NCI-H2029 (cell line): ENCODE measurements at places on chromosomes 1 and 21.

DNA sequence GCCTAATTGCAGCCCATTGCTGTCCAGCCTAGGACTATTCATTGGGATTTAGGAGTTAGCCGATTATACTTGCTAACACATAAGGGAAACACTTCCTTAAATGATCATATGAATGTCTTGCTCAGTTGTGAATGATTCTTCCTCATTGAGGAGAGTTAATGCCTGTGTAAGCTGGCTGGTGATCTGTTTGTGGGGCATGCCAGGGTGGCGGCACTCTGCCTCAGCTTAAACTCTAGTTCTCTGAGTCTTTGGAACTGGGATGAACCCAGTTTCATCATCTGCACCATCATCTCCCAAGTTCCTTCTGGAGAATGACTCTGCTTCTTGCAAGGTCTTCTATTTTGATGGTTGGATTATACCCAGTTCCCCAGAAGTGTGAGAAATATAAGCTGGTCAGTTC, 23.9 kb upstream of the SLAMF6 start:
- no peak for DNase-seq

- DNase-seq: no peak
Observed at GRCh38 chr1:229136822-229137221, 134.1 kb upstream of the RAB4A start.

GRCh38 chr1:9121496-9122409, 7.1 kb downstream of the GPR157 start:
- DNase-seq: no peak

DNA sequence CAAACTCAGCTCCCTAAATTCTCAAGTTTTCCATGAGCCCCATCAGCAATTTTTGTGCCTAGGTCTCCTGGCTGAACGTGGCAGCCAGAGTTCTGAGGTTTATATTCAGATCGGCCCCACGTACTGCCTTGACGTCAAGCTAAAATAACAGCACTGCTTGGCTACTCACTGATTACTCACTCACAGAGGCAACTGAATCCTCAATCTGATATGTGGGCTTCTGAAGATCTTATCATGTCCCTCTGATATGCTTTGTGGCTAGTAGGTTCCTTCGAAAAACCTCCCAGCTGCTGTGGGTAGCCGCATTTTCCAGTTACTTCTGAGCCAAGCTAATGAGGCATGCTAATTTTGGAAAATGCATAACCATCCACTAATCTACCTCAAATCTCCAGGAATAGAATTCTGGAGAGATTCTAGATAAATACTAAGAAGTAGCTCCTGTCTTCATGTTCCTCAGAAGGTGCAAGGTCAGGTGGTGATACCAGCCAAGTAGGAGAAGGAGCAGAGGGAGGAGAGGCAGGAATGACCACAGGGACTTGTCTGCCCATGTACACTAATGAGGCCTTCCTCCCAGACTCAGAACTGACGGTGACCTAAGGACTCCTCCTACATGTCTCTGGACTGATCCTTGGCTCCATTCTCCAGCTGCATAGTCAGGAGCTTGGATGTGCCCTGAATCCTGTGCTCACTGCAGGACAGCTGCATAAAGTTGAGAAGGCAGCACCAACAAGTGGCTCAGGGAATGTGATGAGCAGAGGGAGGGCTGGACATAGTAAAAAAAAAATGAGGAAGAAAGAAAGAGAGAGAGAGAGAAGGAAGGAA, 263.7 kb downstream of the TNR start:
- no peak for DNase-seq

DNA sequence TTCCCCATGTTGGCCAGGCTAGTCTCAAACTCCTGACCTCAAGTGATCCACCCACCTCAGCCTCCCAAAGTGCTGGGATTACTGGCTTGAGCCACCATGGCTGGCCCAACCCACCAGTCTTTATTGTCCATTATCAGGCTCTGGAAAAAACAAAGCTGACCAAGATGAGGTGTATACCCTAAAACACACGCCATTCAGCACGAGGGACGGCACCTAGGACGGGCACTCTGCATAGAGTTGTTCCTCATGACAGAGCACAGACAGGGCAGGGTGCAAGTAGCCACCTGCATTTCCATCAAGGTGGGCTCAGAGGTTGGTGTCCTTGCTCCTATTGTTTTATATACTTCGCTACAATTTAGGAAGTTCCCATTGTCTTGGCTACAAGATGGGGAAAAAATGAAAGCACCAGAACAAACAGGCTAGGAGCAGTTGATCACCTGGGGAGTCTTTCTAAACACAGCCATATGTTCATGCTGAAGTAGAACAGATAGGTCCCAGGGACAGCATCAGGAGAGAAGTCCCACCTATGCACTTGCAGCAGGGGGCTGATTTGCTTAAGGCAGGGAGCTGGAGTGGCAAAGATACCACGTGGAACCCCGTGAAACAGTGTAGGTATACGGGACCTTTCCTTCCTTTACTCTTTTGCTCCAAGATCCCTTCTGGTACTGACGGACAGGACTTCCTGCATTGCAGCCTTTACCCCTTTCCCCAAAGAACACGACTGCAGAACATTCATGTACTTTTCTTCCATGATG, 4.5 kb downstream of the KRTCAP2 start:
- DNase-seq: no peak

DNA sequence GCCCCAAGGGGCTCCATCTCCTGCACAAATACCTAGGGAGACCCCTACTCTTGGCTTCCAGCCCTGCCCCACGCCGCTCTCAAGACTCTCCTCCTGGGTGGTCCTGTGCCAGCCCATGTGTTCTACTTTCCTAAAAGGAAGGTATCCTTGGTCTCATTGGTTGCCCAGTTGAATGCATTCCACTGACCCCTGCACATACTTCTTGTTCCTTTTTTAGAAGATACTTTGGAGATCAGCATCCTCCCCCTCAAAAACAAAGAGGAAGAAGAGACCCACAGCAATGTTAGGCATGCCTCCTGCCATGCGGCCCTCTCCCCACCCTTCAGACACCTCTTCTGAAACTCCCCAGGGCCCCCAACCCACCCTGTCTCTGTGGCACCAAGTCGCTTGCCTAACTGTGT, 4.1 kb downstream of the SLAMF9 start:
- no peak for DNase-seq

DNA sequence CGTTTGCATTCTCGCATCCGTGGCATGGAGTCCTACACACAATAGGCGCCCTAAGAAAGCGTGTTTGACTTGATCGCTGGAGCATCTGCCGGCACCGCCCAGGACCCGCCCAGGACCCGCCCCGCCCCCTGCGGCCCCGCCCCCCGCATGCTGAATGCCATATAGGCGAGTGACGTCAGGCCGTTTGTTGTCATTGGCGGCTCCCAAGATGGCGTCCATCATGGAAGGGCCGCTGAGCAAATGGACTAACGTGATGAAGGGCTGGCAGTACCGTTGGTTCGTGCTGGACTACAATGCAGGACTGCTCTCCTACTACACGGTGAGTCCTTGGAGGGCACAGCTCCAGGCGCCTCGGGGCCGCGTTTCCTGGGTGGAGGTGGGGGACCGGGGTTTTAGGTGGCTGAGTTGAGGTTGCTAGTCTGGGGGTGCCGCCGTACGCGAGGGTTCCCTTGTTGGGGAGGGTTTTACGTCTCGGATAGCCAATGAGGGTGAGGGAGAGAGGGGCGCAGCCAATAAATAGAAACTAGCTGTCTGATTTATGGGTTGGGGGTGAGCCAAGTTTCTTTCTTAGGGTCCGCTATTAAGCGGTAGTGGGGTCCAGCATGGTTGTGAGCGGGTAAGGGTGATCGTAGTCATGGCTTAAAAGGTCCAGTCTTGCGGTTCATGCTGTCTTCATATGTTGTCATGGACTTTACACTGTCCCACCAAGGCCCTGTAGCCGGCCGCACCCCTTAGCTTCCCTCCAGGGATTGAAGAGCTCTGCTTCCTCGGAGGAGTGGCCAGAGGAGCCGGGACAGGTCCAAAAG, at the start of gene OSBPL9:
Gene OSBPL9 (plus strand): TSS at position 190 of the 806 bp plus-strand sequence. CDS start 19 bp downstream, at position 209.
- peak; percentile 98 for DNase-seq

DNA sequence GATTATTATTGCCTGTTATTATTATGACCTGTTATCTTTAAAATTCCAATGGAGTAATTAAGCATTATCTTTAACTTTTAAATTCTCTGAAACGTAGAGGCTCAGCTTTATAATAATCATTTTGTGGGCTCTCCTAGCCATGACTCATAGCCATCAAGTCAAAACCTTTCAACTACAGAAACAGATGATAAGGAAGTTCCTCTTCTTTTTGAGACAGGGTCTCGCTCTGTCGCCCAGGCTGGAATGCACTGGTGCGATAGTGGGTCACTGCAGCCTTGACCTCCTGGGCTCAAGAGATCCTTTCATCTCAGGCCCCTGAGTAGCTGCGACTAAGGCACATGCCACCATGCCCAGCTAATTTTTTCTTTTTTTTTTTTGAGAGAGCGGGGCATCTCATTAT, 43.5 kb downstream of the CHML start:
- DNase-seq: no peak

DNA sequence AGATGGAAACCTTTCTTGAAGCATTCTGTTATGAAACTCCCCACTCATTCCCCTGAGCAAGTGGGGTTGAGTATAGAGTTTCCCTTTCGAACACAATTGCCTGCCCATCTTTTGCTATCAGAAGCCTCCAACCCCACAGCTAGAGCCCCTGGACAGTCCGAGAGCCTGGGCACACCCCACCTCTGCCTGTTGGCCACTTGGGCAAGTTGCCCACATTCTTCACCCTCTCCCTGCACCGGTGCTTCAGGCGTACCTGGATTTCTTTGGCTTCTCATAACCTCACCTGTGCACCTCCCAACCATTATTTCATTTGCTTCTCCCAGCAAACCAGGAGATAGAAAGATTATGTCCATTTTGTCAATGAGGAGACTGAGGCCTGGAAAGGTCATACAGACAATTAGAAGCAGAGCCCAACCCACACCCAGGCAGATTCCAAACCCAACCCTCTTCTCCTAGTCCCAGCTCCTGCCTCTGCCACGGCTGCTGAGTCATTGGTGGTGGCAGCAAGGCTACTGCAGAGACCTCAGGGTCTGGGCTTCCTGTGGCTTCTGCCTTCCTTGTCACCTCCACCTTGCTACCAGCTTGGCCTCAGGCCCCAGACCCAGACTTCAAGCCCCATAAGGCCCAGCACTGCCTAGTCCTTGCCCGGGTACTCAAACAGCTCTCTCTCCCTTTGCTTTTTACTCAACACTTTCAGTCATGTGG, 118.7 kb upstream of the ZBTB40 start:
- DNase-seq: no peak

GRCh38 chr1:39494671-39495410, 3.4 kb downstream of the BMP8A start:
- no peak for DNase-seq

- DNase-seq: no peak
Observed at GRCh38 chr1:234408757-234409156, 35.5 kb downstream of the COA6 start.

- DNase-seq: peak; percentile 17
Observed at GRCh38 chr1:84020151-84020550, 21.2 kb upstream of the TTLL7 start.

- no peak for DNase-seq
Observed at GRCh38 chr21:36642777-36643176, 56.1 kb upstream of the SIM2 start.

- no peak for DNase-seq
Observed at GRCh38 chr1:58013237-58013636, 533.3 kb downstream of the OMA1 start.

DNA sequence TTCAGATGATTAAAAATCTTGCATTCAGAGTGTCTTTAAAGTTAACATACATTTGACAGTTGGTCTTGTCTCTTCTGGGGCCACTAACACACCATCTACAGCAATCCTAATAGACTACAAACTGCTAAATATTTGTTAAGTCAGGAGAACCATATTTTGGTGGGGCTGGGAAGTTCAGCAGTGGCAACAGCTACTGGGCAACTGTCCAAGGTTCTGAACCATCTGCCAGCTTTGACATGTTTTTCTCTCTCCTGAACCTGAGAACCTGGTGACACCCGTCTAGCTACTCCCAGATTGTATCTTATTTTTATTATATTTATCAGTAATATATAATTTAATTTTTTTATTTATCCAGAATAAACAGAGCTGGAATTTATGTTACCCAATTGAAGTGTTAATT, 199.0 kb upstream of the DPYD start:
- DNase-seq: peak; percentile 37

GRCh38 chr1:207645635-207646081, 725 bp downstream of the CR1L start:
- no peak for DNase-seq

- no peak for DNase-seq
Observed at GRCh38 chr1:153389973-153390879, 647 bp downstream of the S100A8 start.

GRCh38 chr1:20123722-20124455, 4.6 kb upstream of the PLA2G2D start:
- no peak for DNase-seq

DNA sequence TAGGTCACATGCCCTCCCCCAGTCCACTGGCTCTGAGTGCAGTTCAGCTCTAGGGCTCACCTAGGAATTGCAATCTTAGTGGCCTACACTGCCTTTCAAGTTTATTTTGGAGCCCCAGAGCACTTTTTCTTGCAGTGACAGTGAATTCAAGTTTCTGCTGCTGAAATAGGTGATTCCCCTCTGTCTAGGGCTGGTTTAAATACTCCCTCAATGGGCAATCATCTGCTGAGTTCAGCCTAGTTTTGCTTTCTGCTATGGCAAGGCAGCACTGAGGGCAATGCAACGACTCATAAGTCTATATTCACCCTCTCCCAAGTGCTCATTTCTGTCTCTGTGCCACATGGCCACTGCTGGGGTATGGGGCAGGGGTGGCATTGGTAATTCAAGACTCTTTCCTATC, 472.6 kb upstream of the RGS18 start:
- DNase-seq: no peak

GRCh38 chr1:172766462-172766861, 107.6 kb downstream of the FASLG start:
- DNase-seq: no peak

GRCh38 chr1:4071653-4072052, 171.6 kb upstream of the C1orf174 start:
- no peak for DNase-seq

- DNase-seq: no peak
Observed at GRCh38 chr1:151314137-151314875, 12.9 kb downstream of the PI4KB start.
